ENCODE measurements at places on chromosomes 7 and 10.

- DNase-seq, result no peak
Observed at GRCh38 chr10:97016728-97017473, 168.9 kb downstream of the SLIT1 start.

DNA sequence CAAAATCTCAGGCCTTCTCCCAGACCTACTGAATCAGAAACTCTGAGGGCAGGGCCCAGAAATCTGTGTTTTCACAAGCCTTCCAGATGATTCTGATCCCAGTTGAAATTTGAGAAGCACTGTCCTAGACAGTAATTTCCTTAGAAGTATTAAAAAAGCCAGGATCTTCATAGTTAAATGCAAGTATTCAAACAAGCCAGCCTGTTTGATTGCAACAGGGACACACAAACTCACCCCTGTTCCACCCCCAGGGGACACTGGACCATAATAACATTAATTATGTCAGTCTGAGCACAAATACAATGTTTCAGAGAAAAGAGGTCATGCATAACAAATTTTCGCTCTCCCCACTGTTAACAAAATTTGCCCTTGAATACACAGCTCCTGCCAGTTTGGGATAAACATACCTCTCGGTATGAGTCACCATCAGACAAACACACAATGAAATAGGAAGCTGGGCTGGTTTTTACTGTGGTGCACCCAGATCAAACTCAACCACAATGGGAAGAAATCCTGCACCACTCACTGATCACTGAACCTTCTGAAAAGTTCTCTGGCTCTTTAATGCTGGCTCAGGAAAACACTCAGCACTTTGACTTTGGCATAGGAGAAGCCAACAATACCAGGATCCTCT is 34.3 kb downstream of the ABLIM1 start:
- DNase-seq, result peak; percentile 85

- DNase-seq, result no peak
Observed at GRCh38 chr10:85667638-85668233, 698.9 kb downstream of the GRID1 start.

DNA sequence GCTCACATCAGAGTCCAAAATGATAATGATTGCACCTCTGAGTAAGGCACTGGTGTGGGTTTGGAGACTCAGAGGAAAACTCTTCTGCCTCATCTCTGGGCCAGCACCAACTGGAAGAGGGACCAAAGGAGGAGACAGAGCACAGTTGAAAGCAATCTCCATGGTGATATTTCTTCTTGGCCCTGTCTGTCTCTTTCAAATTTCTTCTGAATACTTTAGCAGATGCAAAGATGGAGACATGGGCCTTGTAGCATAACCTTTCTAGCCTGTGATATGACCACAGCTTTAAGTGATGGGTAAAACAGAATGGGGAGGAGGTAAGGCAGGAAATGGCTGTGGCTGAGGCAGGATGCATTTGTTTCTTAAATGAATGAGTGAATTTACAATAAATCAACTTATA is 12.2 kb upstream of the GIMAP7 start:
- no peak for DNase-seq

DNA sequence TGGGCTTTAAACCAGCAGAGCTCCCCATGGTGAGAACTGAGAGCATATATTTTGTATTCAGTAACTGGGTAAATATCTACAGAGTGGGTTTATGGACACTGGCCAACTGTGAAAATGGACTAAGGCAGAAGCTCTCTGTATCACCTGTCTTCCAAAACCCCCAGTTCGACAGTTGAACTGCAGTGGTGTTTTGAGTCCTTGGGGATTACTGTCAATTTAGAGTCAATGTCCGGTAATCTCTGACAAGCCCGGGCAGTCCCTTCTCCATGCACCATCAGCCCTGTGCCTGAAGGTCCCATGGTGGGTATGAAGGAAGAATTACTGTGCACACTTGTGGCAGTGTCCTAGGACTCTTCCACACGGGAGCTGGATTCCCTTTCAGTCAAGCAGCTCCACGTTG is 235.0 kb downstream of the CCSER2 start:
- DNase-seq, result no peak

GRCh38 chr7:47924266-47924665 is 24.0 kb downstream of the PKD1L1 start:
- no peak for DNase-seq

- no peak for DNase-seq
Observed at GRCh38 chr7:54066643-54067042, 475.5 kb upstream of the VSTM2A start.

DNA sequence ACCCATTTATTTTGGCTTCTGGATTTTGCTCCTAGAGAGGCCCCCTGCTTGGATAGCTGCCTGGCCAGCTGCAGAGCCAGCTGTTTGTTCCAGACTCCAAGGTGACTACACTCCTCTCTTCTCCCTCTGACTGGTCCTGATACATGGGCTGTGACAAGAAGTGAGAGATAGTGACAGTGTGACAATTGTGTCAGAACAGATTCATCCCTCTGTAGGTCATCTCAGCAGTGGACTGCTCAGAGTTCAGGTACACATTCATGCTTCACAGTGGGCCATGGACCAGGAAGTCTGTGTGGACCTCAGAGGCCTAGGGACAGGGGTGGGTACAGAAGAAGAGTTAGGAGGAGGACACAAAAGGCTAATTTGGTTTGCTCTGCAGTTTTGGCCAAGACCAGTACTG is 188.2 kb upstream of the MKLN1 start:
- no peak for DNase-seq

GRCh38 chr10:8245131-8245813 is 190.8 kb downstream of the GATA3 start:
- no peak for DNase-seq

DNA sequence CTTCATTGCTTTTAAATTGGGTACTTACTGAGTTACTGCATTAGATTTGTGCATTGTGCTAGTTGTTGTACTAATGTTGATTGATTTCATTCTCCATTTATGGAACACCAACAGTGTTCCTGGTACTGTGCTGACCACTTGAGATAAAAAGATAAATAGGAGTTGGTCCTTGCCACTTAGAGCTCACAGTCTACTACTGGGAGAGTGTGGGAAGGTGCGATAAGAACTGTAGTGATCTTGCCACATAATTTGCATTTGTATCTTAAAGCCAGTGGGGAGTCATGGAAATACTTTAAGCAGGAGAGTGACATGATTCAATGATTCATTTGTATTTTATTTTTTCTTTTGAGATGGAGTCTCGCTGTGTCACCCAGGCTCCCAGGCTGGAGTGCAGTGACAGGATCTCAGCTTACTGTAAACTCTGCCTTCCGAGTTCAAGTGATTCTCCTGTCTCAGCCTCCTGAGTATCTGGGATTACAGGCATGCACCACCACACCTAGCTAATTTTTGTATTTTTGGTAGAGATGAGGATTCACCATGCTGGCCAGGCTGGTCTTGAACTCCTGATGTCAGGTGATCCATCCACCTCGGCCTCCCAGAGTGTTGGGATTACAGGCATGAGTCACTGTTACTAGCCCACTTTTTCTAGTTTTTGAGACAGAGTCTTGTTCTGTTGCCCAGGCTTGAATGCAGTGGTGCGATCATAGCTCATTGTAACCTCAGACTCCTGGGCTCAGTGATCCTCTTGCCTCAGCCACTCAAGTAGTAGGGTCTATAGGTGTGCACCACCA is 51.2 kb upstream of the TMEM248 start:
- no peak for DNase-seq

GRCh38 chr7:2843191-2843685 is 870 bp downstream of the GNA12 start:
- DNase-seq, result no peak

DNA sequence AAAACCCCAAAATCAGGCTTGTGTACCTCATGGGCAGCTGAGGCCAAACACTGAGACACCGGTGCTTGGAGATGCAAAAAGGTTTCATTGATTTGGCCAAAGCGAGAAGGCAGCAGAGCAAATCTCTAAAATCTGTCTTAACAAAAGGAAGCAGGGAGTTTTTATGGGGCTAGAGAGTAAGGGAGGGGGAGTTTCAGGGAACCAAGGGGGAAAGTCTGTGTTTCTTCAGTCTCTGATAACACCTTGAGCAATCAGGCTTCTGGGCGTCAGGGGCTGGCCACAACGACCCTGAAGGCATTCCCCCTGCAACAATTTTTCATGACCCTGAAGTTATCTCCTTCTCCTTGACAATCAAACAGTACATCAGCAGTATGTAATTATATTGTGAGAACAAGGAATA is 2.7 kb upstream of the ZNF786 start:
- DNase-seq, result no peak

GRCh38 chr7:29865526-29865925 is 59.2 kb downstream of the WIPF3 start:
- DNase-seq, result peak; percentile 58

DNA sequence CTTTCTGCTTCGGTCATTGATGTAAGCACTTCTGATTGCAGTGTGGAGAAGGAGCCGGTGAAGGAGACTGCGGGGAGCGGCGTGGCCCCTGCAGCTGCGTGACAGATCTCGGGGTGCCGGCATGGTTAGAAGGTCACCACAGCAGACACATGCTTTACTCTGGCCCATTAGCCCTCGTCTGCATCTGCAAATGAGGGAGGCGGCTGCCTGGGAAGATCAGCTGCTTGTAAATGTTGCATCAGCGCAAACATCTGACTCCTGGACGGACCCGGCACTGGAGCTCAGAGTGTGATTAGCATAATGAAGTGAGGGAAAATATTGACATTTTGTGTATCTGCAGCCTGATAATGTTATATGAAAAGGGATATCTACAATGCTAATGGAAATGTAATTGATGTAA is 30.5 kb upstream of the MNX1 start:
- no peak for DNase-seq

GRCh38 chr10:130954326-130954905 is 357.1 kb downstream of the TCERG1L start:
- no peak for DNase-seq

DNA sequence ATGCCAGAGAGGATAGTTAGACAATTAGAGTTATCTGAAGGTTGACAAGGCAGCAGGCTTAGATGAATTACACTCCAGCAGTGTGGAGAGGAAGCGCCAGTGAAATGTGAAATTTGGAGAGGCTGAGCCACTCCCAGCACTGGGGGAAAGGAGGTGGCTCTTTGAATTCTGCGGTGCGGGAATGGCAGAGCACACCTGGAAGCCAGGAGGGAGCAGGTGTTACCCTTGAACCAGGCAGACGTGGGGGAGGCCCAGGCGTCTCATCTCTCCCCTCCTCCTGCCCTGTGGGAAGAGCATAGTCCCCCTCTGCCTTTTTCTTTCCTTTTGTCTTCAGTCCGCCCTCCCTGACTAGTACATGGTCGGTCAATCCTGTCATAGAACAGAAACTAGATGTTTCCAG is 203.1 kb downstream of the DPP6 start:
- no peak for DNase-seq

- peak; percentile 10 for DNase-seq
Observed at GRCh38 chr10:96910488-96911395, 78.6 kb downstream of the LCOR start.

GRCh38 chr7:147044941-147045340 is 928.3 kb downstream of the CNTNAP2 start:
- DNase-seq, result peak; percentile 6

DNA sequence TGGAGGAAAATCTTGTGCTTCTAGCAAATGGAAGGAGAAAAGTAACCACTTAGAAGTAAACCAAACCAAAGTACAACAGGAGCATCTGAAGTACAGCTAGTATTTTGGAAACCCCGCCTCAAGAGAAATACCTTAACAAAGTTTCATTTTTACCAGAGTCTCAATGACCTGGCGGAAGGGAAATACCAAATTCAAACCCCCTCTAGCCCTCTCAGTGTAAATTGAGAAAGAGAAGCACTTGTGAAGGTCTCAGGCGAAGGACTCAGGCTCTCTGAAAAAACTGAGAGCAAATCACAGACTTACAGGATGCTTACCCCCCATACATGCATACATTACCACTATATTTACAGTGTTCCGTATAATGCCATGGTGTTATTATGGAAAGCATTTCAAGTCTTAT is 70.1 kb downstream of the ZPBP start:
- no peak for DNase-seq

GRCh38 chr10:131532291-131532690 is 220.8 kb upstream of the TCERG1L start:
- DNase-seq, result no peak

GRCh38 chr7:138663725-138664710 is 37.1 kb downstream of the SVOPL start:
- DNase-seq, result no peak

GRCh38 chr10:24439935-24440334 is 231.0 kb downstream of the KIAA1217 start:
- DNase-seq, result peak; percentile 55

DNA sequence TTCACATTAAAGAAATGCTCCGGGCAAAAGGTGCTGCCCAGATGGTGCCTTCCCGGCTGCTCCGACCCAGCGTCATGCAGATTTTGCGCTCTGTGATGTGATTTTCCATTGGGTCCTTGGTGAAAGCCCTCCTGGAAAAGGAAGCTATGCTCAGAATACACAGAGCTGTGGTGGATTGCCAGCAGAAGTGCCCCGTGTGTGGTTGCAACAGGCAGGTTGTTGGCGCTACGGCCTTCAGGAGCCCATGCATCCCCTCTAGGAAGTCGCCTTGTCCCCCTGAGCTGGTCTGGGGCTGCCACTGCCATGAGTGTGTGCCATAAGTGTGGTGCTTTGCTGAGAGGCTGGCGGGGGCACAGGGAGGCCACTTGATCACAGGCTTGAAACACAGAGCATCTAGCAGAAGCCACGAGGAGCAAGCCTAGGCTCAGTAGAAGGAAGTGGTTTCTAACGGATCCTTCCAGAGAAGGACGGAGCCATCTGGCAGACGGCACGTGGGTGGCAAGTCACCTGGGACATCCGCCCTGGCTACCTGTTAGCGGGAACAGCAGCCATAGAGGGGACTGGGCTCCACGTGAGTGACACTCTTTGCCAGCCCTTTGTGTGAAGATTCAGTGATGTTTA is 210.9 kb downstream of the CUX1 start:
- DNase-seq, result no peak

DNA sequence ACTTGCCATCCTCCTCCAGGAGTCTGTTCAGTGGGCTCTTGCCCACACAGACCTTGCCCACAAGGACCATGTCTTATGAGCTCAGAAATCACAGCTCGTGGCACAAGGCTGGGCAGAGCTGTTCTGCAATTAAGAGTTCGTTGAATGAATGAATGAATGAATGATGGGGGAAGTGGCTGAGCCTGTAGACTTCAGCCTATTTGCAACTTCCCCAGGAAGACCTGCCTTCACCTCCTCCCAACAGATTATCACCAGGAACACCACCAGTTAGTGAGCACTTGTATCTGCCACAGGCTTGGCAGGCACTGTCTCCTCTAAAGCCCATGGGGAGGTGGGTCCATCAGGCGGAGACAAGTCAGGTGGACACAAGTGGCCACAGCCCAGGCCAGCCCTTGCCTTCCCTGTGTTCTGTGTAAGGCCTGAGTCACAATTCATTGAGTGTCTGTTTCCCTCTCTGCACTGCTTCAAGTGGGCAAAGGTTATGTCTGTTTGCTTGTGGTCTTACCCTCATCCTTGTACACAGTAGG is 1.8 kb upstream of the FGF8 start:
- no peak for DNase-seq

DNA sequence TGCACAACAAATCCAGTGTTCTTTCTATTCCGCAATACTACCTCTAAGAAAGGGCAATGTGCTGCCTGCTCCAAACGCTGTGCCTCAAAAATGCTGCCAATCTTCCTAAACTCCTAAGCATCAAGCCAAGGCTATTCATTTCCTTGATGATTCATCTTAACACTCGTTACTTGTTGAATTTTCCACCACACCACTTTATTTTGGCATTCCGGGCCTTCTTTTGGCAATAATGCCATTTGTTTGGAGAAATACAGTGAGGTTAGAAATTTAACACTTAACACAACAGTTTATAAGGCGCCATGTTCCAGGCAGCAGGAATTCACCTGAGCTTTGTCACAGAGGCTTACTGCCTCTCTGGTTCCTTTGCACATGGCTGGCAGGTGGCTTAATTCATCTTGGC is 82.6 kb upstream of the ABCB5 start:
- no peak for DNase-seq
